ENCODE measurements at places on chromosomes 11 and 22. TPM values are rescaled to one million over a fixed set of nuclear protein-coding genes. Genes with fewer than 3 reads are reported as not detected.

PNPLA5 gene
- total RNA-seq, result not detected

PHF21B gene
- total RNA-seq, result 1.9 TPM

IRAG1 gene
- total RNA-seq, result 11.8 TPM

NAALADL1 gene
- 8.4 TPM for total RNA-seq

AMPD3 gene
- total RNA-seq, result 8.9 TPM

PANX3 gene
- total RNA-seq, result not detected

PHOX2A gene
- not detected for total RNA-seq

TIGD3 gene
- total RNA-seq, result 0.15 TPM

KRTAP5-8 gene
- not detected for total RNA-seq

CLDN5 gene
- 12.2 TPM for total RNA-seq

OR6A2 gene
- 0.06 TPM for total RNA-seq

OR2AG2 gene
- not detected for total RNA-seq

TH gene
- not detected for total RNA-seq

THRSP gene
- 0.66 TPM for total RNA-seq

SLC43A3 gene
- total RNA-seq, result 27.9 TPM

LYVE1 gene
- 114 TPM for total RNA-seq

OR52A1 gene
- not detected for total RNA-seq

FOLR2 gene
- 37.1 TPM for total RNA-seq

Data from right cardiac atrium (tissue), 5 donors.